ENCODE measurements at places on chromosomes 7 and 10.

- DNase-seq, result no peak
These were observed 33.1 kb downstream of the DENND2A start for GRCh38 chr7:140607441-140607989.

GRCh38 chr10:71974489-71975021 lies 10.4 kb downstream of the CHST3 start:
- DNase-seq, result peak; percentile 46

- no peak for DNase-seq
These were observed 81.0 kb upstream of the SLF2 start for GRCh38 chr10:100831742-100832141.

DNA sequence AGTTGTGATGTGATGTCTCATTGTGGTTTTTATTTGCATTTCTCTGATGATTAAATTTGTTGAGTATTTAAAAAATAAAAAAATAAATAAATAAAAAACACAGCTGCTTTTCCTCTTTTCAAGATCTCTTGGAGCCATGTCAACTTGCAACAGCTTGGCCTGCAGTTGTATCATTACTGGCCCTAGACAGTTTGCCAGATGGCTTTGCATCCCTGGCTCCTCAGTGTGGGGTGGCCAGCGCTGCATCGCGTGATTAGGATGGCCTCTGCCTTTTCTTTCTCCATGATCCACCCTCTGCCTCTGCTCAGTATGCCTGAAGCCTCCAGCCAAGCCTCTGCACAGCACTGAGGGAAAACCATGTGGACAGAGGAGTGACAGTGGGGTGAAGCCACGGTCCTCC lies 96.8 kb downstream of the PPP1R3C start:
- DNase-seq, result no peak

GRCh38 chr10:20598590-20598989 lies 298.5 kb downstream of the NEBL start:
- DNase-seq, result no peak

- DNase-seq, result no peak
These were observed 44.5 kb downstream of the LANCL2 start for GRCh38 chr7:55409482-55410225.

- no peak for DNase-seq
These were observed 2.7 kb downstream of the MXI1 start for GRCh38 chr10:110209926-110210673.

DNA sequence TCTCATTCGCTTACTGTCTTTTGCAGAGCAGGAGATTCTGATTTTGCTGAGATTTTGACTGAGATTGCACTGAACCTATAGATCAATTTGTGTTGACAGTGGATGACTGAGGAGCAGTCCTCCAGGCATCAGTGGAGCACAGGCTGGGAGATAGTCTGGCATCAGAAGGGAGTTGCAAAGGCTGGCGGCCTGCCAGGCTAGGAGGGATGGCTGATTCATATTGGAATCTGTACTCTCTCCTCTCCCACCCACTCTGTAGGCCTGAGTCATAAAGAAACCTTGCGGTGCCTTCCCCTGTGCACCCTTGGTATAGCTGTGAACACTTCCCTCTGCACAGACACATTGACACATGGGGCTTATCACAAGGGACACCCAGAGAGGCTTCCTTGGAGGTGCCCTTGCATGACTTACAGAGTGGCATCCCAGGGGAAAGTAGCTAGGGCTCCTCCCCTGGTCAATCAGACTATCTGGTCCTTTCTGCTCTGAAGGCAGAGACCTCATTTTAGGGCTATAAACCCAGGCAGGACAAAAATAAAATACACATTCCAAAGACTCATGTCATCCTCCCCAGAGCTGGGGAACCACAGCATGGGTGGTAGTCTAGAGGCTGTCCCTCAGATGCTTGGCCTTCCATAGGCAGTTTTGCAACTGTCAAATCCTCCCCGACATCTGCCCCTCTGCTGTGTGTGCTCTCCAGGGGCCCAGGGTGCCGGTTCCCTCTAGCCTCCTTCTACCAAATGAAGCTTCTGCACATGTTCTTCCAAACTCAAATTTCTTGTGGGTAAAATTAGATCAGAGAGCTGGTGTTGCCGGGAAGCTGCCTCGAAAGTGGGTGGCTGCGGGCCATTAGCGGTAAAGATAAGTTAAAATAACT lies 37.4 kb upstream of the EEPD1 start:
- DNase-seq, result peak; percentile 6

GRCh38 chr7:151017370-151017952 lies 6.8 kb downstream of the ATG9B start:
- no peak for DNase-seq

GRCh38 chr10:6382081-6382480 lies 179.3 kb downstream of the PFKFB3 start:
- DNase-seq, result no peak

GRCh38 chr7:108824840-108825580 lies 255.3 kb downstream of the DNAJB9 start:
- DNase-seq, result peak; percentile 25

DNA sequence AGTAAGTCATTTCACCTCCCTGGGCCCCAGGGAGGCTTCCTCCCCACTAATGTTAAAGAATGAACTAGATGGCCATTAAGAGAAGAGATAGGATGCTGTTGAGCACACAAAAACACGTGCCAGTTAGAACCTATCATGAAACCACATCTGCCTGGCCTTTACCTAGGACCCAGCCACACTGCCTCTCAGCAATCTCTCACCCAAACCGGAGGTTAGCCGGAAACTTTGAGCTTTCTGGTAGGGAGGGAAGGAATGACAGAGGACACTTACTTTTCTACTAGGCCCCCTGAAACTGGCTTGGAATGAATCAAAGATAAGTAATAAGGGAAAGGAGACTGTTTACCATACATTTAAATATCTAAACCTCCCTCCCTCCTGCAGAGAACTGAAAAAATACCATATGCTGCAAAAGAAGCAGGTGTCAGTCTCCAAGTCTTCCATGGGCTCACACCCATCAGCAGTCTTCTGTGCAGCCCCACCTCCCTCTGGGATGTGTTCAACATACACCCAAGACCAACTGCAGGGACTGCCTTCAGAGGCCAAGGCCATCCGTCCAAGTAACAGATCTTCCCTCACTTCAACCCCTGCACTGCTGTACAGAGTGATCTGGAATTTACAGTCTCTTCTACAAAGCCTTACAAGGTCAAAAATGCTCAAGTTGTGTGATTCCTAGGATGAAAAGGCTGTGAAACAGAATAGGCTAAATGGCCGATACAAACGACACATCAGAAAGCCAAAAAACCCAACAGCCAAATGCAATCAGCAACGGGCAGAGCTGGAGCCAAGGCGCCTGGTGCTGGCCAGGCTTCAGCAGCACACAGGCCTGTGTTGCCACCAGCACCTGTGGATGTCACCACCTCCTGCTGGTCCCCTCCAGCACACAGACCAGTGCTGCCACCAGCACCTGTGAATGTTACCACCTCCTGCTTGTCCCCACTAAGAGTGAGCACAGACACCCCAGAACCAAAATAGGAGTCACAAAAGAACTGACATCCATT lies 42.4 kb downstream of the SORBS1 start:
- no peak for DNase-seq

DNA sequence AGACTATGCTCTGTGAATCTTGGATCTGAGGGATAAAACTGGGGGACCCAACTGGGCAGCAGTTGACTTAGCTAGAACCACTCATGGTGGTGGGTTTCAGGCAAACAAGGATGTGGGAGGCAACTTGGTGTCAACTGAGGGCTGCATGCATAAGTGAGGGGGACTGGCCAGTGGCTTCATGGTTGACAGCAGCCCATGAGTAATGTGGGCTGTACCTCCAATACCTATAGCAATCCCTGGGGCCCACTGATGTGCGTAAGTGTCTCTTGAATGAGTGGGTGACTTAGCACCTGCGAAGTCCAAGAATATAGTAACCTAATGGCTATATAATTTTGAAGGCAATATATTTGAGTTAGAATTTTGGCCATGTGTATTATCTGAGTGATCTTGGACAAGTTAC lies 13.7 kb upstream of the MAP3K8 start:
- DNase-seq, result no peak

- DNase-seq, result no peak
These were observed 8.1 kb upstream of the TAS2R16 start for GRCh38 chr7:123003539-123004126.

- no peak for DNase-seq
These were observed 50.1 kb upstream of the IFRD1 start for GRCh38 chr7:112400141-112400540.

DNA sequence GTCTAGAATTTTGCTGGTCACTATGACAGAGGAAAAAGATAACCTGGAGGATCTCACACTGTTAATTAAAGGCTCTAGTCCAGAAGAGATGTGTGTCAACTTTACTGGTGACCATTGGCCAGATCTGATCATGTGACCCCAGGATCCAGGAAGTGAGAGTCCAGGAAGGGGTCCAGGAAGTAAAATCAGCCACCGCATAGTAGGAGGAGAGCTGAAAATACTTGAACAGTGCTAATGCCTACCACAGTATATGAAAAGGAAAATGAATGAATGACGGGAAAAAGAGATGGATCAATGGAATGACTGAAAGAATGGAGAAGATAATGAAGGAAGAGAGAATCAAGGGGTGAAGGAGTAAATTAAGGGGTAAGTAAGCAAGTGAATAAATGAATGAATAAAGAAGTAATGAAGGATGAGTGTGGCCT lies 415.3 kb downstream of the RPS24 start:
- DNase-seq, result no peak

DNA sequence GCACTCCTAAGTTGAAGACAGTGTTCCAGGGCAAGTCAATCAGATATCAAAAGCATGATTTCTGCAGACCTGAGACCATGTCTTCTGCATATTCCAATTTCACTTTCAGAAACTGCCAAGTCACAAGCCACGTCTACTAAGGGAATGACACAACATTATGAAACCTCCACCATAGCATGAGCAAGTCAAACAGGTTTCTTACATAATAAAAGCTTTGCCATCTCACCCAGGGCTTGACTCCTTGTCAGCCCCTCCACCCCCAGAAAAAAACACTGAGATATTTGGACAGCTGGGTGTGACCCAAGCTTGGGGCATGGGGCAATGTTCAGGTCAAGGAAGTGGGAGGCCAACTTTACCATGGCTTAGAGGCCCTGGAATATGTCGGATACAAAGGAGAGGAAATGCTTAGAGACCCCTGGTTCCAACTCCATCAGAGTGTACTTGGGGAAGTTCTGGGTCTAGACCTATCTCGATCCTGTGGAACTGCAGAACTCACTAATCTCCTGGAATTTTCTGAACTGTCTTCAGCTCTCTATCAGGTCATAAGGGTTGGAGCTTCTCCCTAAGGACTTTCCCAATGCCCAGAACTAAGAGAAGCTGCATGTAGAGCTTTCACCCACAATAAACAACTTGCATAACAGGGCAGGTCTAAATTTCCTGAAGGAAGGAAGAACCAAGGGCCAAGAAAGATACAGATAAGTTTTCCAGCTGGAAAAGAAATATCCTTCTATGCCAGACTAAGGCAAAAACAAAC lies 80.6 kb upstream of the NAMPT start:
- DNase-seq, result peak; percentile 51

GRCh38 chr10:71393841-71394475 lies 2.8 kb upstream of the CDH23 start:
- no peak for DNase-seq

DNA sequence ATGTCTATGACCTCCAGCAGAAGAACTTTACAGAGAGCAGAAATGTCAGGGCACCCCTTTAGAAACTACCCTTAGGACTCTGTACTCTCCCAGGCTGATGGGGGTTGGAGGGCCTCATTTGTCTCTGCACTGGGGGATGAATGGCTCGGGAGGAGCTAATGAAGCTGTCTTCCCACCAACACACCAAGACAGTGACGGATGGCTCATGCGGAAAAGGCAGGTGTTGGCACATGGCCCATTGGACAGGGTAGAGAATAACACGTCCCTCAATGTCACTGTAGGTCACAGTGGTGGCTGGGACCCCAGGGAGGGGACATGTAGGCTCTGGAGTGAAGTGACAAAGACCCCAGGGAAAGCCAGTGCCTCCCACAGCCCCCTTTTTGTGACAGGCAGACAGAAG lies 64.0 kb upstream of the PCBD1 start:
- DNase-seq, result no peak

GRCh38 chr10:122510326-122510725 lies 49.0 kb downstream of the HTRA1 start:
- no peak for DNase-seq

DNA sequence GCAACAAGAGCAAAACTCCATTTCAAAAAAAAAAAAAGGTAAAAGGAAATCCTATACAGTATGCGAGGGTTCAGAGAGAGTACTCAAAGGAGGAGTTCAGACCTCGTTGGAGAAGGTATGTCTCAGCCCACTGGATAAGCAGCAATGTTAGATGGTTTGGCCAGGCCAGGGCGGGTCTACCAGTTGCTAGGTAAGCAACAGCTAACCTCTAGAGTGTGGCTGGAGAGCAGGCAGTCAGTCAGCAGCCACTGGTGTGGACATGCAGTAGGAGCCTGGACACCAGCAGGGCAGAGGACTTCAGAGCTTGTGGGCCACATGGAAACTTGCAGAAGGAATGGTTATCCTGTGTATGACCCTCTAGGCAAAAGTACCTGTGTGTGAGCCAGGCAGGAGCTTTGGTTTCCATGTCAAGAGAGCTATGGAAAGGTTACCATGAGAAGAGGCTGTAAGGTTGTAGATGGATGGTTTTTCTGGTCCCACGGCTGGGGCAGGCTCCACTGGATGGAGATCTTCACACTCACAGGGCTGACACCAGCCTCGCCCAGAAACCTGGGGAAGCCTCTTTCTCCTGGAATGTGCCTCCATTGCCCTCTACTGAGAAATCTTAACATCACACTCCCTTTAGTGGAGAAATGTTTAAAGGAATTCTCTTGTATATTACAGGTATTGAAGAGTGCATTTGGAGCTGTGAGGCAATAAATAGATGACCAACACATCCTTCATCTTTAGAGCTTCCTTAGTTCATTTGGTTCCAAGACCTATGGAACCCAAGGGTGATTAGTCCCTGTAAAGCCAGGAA lies 63.6 kb downstream of the CCDC186 start:
- DNase-seq, result peak; percentile 23

- no peak for DNase-seq
These were observed 629.0 kb downstream of the CCSER2 start for GRCh38 chr10:84957427-84957826.

DNA sequence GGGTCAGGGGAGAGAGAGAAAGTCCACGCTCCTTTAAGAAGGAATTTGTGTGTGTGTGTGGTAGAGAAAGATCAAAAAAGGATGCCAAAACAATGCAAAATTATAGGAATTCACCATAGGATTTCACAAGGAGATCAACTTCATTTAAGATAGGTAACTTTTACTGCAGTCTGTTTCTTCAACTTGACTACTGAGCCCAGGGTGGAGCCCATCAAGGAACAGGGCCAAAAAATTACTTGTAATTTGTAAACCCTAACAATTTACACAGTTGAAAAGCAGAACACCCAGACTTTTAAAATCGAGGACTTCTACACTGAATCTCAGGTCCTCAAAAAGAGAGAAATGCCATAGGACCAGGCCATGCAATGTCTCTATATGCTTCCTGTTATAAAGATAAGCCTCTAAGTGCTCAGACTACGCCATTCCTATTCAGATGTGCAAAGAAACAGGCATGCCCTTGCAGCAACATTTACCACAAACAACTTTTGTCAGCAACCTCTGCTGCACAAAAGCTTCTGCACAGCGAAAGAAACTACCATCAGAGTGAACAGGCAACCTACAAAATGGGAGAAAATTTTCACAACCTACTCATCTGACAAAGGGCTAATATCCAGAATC lies 10.6 kb upstream of the GIMAP4 start:
- DNase-seq, result no peak

All from NCI-H460 (cell line).